A172 (cell line): ENCODE measurements at places on chromosomes 3 and 15.
A peak's percentile ranks its signal among the peaks of the same experiment; 100 is the strongest.

DNA sequence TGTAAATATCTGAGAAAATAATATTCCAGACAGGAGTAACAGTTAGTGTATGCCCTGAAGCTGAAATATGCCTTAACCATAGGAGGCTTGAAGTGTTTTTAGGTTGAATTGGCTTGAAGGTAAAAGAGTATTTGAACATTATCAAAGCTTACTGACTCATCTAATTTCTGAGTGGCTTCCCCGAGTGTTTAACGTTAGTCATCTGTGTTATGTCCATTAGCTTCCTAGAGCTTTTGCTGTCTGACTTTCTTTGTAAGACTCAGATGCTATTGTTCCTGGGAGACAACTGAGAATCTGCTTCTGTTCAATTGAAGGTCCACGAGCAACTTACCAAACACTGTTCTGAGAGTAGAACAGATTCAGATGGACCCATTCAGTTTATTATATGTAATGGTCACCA is 656.8 kb upstream of the NECTIN3 start:
- DNase-seq = peak; percentile 83

GRCh38 chr3:112338021-112338726 is 5.2 kb downstream of the CD200 start:
- no peak for DNase-seq

DNA sequence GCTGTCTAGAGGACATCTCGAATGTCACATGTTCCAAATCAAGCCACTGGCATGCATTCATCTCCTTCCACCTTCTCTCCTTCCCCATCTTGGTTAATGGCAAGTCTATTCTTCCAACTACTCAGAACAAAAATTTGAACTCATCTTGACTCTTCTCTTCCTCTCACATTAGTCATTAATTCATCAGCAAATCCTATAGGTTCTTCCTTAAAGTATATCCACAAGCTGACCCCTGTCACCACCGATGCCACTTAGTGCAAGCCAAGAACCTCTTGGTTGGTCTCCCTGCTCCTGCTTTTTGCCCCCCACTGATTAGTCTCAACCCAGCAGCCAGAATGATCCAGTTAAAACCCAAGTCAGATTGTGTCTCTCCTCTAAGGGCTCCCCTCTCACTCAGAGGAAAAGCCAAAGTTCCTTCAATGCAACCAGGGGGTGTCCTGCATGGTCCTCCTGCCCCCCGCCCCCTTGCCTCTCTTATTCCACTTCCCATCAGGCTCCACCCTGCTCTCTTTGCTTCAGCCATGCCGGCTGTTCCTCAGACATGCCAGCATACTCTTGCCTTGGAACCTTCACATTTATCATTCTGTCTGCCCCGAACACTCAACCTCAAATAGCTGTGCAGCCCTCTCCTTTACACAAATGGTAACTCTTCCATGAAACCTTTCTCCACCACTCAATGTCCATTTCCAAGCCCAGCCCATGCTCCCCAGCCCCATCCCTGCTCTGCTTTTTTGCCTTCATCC is 1.0 kb upstream of the GALNT15 start:
- DNase-seq = no peak

GRCh38 chr3:138972941-138973340 is 25.9 kb downstream of the FOXL2NB start:
- no peak for DNase-seq

DNA sequence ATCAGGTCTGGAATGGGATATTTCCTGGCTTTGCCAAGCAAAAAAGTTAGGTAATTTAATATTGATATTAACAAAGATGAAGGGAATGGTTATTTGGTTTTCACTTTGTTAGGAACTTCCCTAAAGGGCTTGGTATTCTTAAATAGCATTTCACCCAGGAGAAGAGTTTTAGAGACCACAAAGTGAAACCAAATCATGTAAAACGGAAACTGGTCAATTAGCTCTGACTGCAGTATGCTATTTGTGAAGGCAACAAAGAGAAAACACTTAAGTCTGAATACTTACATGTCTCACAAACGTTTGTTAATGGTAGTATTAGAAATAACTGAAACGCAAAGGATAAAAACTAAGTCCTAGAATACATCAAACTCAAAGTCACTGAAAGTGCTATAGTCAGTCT is 32.4 kb upstream of the SETMAR start:
- no peak for DNase-seq
